ENCODE measurements at places on chromosomes 11 and 22.

GRCh38 chr11:100681064-100681502, 6.0 kb upstream of the ARHGAP42 start:
- DNase-seq, result no peak

DNA sequence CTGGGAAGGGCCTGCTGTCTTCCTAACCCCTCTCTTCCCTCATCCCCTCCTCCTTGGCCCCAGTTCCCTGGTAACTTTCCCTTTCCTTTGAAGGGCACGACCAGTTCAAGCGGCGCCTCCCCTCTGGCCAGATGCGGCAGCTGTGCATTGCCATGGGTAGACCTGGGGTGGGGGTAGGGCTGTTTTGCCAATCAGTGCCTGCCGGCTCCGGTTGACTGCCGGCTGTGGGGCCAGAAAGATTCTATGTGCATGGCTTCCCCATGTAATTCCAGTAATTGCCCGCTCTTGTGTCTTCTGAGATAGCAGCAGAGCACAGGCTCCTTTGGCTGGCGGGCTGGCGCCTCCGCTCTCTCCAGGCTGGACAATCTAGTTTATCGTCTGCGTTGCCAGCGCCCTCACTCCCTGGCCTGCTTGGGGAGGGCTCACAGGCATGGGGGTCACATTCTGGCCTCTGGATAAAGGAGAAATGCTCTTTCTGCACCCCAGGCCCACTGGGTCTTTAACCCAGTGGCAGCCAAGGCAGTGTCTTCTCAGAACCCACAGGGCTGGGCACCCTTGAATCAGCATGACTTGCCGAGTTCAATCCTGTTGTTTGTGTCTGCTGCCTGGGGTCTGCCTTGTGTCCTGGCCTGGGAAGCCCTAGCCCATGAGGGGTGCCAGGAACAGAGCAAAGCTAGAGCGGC, 9.4 kb downstream of the SIDT2 start:
- DNase-seq, result no peak

DNA sequence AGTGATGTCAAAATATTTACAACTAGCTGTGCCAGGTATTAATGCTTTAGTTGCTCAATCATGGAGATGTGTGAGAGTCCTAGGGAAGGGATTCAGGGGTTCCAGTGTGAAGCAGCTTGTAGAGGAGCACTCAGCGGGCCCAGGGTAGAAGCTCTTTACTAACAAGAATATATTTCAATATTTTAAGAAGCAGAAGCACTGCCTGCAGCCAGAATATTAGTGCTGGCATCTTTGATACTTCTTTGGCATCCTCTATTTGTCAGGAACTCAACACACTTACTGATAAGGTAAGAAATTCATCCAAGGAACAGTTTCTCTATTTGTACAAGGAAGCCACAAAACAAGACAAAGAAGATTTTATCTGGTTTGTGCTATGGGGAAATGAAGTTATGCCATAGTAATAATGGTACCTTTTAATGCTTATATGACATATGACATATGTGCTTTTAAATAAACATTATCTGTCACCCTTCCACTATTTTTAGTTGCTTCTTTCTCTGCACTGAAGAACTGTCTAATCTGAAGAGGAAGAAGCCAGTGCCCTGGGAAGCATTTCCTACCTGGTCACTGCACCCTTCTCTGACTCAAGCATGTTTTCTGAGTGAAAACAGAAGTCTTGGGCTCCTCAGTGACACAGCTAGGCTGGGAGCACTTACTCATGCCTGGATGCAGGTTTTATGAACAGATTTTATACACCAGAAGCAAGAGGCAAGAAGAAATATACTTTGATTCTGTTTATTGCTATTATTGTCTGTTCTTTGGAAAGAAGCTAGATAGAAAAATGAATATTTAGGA, 388.1 kb upstream of the CCDC90B start:
- no peak for DNase-seq

DNA sequence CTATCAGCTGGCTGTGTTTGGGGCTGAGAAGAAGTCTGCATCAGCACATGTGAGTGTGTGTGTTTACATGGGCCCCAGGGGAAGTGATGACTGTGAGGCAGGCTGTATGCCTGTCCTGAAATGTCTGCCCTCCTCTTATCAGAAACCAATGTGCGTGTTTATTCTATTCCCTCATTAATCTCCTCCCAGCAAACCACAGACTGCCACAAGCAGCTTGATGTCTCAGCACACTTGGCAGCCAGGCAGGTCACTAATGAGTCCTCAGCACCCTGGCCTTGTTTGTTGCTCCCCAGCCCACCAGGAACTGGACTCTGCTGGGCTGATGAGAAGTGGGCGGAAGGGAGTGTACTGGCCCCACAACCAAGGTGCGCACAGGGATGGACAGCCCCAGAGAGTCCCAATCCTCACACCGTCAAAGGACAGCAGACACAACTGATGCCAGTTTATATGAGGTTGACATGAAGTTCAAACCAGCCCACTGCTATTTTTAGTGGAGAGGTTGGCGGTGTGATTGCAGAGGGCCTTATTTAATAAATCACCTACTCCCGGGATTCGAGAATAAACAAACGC, 225.8 kb downstream of the ETS1 start:
- no peak for DNase-seq

- no peak for DNase-seq
Measured at GRCh38 chr22:20114506-20115475, 1.1 kb upstream of the RANBP1 start.

GRCh38 chr11:94845622-94846021, 77.5 kb downstream of the AMOTL1 start:
- DNase-seq, result no peak

GRCh38 chr11:14764579-14765527, 121.2 kb downstream of the PDE3B start:
- no peak for DNase-seq

DNA sequence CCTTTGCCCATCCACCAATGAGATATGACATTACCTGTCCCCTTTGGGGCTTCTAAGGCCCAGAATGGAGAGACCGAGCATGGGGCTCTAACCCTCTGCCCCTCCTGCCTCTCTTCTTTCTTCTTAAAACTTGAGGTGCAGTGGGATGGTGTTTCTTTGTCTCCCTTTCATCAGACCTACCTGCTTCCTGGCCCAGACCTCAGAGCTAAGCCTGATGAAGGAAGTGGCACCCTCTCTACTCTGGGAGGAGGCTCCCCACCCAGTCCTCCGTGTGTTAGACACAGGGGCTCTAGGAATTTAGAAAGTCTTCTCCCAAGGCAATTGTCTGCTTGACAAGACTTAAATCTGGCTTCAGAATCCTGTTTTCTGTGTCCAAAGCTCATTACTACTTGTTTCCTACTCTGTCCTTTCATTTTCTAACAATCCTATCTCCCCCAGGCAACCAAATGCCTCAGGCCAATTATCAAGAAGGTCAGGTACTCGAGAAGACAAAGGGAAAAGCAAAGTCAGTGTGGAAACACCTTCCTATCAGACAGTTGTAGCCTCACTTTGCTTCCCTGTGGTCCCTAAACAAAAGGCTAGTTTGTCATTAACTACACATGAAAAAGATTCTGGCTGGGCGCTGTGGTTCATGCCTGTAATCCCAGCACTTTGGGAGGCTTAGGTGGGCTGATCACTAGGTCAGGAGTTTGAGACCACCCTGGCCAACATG, 20.3 kb upstream of the PARVA start:
- no peak for DNase-seq

DNA sequence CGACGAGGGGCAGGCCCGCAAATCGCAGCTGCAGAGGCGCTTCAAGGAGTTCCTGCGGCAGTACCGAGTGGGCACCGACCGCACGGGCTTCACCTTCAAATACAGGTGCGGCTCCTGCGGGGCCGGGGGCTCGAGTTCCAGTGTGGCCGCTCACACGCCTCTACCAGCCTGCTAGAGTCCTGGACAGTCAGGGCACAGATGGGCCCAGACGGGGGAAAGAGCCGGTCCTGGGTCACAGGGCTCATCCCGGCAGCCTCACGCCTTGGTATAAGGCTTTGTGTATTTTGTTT, 506 bp downstream of the MCM5 start:
- DNase-seq, result no peak

- no peak for DNase-seq
Measured at GRCh38 chr11:130979386-130979972, 63.2 kb upstream of the SNX19 start.

- DNase-seq, result no peak
Measured at GRCh38 chr11:72015511-72016061, 16.9 kb downstream of the IL18BP start.

DNA sequence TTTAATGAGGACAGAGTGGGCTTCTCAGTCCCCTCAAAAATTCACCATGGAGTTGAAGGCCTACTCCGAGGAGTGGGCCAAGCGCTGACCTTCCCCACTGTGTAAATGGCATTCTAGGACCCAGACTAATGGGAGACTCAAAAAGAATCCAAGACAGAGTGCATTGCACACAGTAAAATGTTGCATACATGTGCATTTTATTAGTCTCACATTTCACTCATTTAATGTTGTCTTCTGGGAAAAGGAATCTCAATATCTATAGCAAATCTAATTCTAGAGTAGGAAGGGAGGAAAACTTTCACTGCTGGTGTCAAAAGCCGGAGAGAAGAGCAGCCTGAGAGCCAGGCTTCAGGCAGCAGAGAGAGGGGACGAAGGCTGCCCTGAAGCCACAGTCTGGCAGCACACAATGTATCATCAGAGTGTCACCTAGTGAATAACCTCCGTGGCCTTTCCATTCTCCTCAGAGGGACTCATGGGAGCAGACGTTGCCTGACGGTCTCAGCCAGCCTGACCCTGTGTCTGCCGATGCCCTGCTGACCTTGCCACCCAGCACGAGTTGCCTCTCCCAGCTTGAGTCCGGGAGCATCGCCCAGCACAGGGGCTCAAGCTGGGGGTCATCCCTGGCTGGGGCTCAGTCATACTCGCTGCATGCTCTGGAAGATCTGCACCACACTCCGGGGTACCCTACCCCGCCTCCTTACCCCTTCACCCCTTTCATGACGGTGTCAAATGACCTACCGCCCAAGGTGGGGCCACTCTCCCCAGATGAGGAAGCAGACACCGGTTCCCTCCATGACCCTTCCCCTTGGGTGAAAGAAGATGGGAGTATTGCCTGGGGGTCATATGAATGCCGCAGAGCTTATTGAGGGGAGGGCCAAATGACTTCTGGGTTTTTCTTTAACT, 12.9 kb upstream of the POU2AF3 start:
- DNase-seq, result no peak

GRCh38 chr22:34743110-34743751, 322.7 kb upstream of the ISX start:
- no peak for DNase-seq

- no peak for DNase-seq
Measured at GRCh38 chr22:34502821-34503220, 563.1 kb upstream of the ISX start.

GRCh38 chr22:30526656-30527055, 19.9 kb downstream of the SEC14L6 start:
- no peak for DNase-seq

- DNase-seq, result no peak
Measured at GRCh38 chr22:32985899-32986765, 72.0 kb downstream of the SYN3 start.

GRCh38 chr11:12270215-12270797, 107.1 kb upstream of the PARVA start:
- no peak for DNase-seq

DNA sequence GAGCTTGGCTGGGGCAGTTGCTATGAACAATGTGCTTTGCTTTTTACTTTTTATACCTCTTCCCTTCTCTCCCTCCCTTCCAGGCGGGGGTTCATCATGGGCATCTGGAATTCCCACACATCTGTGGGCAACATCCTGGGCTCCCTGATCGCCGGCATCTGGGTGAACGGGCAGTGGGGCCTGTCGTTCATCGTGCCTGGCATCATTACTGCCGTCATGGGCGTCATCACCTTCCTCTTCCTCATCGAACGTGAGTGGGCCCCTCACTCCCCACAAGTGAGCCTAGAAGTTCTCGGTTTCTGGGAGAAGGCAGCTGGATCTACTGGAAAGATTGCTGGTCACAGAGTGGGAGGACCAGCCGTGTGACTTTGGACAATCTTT, 17.4 kb downstream of the SLC37A2 start:
- no peak for DNase-seq

DNA sequence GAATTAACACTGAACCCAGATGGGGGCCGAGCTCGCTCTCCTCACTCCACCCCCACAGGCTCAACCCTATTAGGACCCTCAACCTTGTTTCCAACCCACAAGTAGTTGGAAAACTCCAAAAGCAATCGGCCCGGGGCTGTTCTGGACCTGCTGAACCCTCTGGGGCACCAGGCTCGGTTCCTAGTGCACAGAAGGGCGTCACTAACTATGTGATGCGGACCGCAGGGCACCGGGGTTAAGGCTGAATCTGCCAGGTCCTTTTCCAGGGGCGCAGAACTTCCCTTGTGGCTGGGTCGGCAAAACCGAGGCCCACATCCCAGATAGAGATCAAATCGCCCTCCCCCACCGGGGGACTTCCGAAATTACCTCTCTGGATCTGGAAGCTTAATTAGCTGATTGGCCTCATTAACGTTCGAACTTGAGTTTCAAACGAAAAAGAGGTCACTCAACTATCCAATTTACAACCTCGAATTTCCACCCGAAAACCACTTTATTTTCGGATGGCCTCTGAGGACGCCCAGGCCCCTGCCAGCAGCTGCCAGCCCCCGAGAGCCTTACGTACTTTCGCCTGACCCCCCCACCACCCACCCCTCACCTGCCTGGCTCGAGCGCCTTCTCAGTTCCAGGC, 1.7 kb downstream of the SHANK2 start:
- no peak for DNase-seq

DNA sequence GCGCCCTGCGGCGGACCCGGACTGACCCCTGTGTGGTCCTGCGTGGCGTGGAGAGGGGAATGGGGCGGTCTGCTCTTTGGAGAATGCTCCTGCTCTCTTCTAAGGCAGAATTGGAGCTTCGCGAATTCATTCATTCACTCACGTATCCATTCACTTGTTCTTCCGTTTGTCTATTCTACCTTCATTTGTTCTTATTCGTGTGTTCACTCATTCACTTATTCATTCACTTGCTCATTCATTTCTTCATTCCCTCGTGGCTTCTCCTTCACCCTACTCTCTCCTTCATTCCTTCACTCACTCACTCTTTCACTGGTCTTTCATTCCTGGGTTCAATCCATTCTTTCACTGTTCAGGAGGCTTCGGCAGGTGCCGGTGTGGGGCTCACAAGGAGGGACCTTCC, 69.6 kb downstream of the WNT7B start:
- no peak for DNase-seq

DNA sequence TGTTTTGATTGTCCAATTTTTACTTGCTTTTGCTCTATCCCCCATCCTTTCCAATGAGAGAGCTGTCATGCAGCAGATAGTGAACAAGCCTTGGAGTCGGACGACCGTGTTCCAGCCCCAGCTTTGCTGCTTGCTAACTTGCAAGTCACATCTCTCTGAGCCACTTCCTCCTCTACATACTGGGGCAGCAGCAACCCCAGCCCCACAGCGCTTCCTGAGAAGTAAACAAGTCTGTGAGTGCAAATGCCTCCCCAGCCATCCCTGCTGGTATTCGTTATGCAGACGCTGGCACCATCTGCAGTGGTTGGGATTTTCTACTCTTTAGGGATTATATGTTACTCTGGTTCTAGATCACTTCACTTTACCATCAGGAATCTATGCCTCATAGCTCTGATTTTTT, 35.0 kb downstream of the TPBGL start:
- DNase-seq, result no peak

GRCh38 chr22:17830043-17830961, 56.0 kb upstream of the BID start:
- DNase-seq, result peak; percentile 87

GRCh38 chr11:44604171-44604581, 38.7 kb downstream of the CD82 start:
- no peak for DNase-seq

GRCh38 chr11:14444441-14445189, 55.0 kb downstream of the COPB1 start:
- DNase-seq, result no peak
